ENCODE measurements at places on chromosomes 16 and 17.
A peak's percentile ranks its signal among the peaks of the same experiment; 100 is the strongest.

DNA sequence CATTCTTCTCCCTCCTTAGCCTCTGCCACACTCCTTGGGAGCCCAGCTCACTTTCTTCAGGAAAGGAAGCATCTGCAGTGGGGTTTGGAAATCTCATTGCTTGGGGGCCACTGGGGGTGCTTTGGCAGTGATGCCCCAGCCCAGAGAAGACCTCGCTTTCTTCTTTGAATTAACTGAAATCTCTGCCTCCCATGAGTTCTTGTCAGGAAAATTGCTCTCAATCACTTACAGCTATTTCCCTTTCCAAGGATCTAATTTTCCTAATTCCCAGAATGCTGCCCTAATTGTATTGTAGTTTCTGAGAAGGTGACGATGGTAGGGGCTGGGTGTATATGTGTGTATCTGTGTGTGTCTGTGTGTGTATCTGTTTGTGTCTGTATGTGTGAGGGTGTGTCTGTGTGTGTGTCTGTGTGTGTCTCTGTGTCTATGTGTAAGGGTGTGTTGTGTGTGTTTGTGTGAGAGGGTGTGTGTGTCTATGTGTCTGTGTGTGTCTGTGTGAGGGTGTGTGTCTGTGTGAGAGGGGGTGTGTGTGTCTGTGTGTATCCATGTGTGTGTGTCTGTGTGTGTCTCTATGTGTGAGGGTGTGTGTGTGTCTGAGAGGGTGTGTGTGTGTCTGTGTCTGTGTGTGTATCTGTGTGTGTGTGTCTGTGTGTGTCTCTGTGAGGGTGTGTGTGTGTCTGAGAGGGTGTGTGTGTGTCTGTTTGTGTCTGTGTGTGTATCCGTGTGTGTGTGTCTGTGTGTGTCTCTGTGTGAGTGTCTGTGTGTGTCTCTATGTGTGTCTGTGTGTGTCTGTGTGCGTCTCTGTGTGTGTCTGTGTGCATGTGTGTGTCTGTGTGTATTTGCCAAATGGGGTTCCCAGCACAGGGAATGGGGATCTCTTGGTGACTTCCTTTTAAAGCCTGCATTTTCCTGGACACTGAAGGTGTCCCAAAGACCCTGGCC lies 83.5 kb upstream of the DNAJA2 start:
- DNase-seq: no peak

GRCh38 chr17:80277751-80278671 lies 17.4 kb downstream of the RNF213 start:
- DNase-seq: no peak

GRCh38 chr17:57860414-57860999 lies 10.7 kb upstream of the MRPS23 start:
- no peak for DNase-seq

DNA sequence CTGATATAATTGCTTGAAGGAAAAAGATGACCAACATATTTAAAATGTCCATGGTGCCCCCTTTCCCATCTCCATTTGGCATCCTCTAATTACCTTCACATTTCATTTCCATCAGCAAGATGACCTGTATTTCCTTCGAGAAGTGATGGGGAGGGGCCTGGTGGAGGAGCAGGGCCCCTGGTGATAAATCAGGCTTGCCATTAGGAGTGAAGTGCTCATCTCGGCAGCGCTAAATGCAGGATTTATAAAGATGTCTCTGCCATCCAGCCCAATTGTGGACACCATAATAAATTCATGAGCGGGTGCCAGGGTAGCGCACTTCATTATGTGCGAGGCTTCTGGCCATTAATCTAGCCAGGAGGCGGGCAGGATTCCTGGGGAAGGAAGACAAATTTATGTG lies 101.5 kb upstream of the IRX6 start:
- DNase-seq: no peak

DNA sequence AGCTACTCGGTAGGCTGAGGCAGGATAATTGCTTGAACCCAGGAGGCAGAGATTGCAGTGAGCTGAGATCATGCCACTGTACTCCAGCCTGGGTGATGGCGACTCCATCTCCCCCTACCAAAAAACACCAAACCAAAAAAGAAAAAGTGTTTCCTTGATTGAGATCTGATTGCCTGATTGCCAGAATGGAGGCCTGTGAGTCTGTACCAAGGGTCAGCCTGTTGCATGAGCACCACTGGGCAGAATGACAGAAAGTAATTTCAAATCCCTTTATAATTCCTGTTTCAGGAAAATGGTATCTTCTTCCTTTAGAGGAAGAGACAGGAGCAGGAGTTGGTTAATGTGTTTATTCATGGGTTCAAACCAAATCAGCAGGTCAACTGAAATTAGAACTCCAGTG lies 8.5 kb downstream of the UBN1 start:
- DNase-seq: no peak

DNA sequence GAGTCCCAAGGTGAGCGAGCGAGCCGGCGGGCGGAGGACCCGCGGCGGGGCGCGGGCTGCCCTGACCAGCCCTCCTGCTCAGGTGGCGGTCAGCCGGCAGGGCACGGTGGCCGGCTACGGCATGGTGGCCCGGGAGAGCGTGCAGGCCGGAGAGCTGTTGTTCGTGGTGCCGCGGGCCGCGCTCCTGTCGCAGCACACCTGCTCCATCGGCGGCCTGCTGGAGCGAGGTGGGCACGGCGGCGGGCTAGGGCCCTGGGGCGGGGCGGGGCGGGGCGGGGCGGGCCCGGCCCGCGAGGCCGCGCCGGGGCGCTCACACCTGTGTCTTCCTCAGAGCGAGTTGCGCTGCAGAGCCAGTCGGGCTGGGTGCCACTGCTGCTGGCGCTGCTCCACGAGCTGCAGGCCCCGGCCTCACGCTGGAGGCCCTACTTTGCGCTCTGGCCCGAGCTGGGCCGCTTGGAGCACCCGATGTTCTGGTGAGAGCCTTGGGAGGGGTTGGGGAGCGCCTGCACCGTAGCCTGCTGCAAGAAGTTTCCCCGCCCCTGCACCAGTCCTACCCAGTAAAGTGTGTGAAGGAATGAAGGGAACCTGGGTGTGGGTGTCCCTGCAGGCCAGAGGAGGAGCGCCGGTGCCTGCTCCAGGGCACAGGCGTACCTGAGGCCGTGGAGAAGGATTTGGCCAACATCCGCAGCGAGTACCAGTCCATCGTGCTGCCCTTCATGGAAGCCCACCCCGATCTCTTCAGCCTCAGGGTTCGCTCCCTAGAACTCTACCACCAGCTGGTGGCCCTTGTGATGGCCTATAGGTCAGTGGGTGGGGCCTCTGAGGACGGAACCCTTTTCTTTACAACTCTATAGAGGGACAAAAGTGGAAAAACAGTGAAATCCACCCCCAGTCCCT lies 802 bp downstream of the SETD6 start:
- no peak for DNase-seq

- no peak for DNase-seq
Measured at GRCh38 chr17:81114351-81115093, 50.8 kb upstream of the PVALEF start.

DNA sequence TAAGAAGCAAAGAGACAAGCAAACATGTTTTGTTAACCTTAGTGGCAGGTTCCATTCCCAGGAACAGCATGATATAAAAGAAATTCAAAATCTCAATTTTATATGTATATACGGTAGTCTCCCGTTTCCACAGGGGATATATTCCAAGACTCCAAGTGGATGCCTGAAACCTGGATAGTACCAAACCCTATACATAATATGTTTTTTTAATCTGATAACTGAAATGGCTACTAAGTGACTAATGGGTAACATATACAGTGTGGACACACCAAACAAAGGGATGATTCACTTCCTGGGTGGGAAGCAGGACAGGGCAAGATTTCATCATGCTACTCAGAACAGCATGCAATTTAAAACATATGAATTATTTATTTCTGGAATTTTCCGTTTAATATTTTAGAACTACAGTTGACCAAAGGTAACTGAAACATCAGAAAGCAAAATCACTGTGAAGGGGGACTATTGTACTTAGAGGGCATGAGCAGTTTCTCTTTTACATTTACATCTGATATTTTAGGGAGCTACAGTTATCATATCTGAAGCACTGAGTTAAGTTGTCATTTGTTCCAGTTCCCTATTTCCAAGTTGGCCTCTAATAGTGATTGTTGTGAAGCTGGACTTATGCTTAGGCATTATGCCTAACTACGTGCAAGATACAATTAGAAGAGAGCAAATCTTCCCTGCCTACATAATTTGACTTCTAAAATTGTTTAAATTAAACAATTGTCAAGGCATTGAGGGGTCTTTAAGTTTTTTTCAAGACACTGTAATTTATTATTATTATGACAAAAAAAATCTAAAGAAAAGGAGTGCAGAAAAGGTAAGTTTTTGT lies 34.1 kb upstream of the ABCA6 start:
- peak; percentile 70 for DNase-seq

DNA sequence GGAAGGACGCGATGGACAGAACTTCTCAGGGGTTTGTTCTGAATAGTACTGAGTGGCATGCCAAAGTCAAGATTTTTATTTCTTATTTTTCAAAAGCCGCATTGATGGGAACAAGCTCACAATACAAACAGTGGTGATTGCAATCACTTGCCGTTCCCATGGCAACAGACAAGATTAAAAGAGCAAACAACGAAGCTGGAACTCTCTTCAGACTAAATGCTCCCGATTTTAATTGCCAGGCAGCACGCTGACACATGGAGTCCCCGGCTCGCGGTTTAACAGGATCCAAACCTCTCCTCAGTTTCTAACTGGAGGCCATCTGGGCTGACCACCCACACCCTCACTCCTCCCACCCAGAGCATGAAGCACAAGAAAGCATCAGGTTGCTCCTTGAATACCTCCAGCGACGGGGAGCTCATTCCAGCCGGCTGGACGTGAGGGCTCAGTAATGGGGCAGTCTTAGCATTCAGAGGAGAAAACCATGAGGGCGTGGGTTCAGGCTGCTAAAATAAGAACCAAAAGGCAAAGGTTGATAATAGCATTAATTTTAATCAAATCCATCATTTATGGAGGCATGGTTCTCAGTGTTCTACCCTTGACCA lies 41.5 kb downstream of the AIPL1 start:
- no peak for DNase-seq

- no peak for DNase-seq
Measured at GRCh38 chr17:59374612-59375011, 43.2 kb downstream of the YPEL2 start.

GRCh38 chr17:58388302-58389190 lies 28.8 kb downstream of the RNF43 start:
- no peak for DNase-seq
